H1 (cell line): ENCODE measurements at places on chromosomes 16 and 17. TPM values are rescaled to one million over a fixed set of nuclear protein-coding genes. Genes with fewer than 3 reads are reported as not detected.
A peak's percentile ranks its signal among the peaks of the same experiment; 100 is the strongest.

Gene BIRC5
- 106 and 108 TPM in 2 replicates for total RNA-seq

Gene SEZ6
- 6.9 and 7.8 TPM in 2 replicates for total RNA-seq

DNA sequence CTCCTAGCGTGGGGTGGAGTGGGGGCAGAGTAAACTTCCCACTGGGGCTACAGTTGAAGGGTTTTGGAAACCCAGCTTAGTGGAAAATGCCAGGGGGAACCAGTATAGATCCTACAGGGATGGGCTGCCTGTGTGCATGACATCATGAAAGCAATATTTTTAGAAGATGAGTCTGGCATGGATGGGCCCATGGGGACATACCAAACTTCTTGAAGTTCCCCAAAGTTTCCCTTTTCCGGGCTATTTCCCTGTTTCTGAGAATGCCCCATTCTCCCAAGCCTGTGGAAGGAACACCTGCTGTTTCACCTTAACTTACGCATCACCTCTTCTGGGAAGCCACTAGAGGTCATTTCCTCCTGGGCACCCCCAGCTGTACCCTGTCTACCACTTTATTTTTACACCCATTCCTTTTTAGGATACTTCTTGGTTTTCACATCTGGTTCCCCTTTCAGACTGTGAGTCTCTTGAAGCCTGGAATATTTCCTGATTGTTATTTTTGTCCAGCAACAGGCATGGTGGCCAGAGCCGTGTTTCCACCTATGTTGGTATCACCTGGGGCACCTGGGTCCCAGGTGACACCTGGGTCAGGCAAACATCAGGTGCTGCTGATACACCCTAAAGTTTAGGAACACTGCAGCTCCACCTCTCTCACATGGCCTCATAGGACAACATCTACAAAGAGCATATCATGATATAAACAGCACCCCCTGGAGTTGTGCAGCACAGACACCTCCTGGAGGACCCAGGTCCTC is 9.8 kb downstream of the SOCS3 start:
- DNase-seq = no peak

- no peak for DNase-seq
Measured at GRCh38 chr16:80063031-80063712, 462.6 kb upstream of the MAF start.

GRCh38 chr16:2458887-2459646 is 842 bp upstream of the TEDC2 start:
- DNase-seq = no peak

DNA sequence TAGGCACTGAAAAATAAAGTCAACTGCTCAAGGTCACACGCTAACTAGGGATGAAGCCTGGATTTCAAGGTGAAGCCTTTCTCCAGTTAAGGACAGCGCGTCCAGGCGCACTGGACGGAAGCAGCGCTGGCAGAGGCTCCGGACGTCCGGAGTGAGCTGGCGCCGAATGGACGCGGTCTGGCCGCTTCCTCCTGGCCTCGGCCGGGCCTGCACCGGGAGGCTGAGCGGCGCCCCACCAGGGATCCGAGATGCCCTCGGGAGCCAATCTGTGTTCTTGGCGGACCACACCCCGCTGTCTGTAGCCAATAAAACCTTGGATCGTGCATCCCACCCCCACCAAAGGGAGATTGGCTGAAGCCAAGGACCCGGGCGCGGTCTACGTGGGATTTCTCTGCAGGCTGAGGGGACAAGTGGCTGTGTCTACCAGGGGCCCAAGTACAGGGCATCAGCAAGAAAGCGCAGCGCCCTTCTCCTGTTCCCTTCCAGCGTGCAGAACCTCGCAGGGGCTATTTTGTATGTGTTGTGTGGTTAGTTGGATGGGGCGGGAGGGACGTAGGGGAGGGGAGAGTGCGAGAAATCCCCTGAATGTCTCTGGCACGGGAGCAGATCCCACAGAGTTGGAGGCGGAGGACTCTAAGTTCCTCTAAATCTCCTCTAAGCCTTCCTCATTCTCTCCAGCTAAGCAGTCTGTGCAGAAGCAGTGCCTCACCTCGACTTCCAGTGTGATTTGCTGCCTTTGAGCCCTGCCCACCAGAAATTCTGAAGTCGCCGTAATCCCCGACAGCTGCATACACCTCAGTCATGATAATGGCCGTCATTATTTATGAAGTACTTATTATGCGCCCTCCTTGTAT is 2.5 kb upstream of the AKAP10 start:
- DNase-seq = no peak

GRCh38 chr16:54216268-54216667 is 70.3 kb downstream of the IRX3 start:
- DNase-seq = no peak

DNA sequence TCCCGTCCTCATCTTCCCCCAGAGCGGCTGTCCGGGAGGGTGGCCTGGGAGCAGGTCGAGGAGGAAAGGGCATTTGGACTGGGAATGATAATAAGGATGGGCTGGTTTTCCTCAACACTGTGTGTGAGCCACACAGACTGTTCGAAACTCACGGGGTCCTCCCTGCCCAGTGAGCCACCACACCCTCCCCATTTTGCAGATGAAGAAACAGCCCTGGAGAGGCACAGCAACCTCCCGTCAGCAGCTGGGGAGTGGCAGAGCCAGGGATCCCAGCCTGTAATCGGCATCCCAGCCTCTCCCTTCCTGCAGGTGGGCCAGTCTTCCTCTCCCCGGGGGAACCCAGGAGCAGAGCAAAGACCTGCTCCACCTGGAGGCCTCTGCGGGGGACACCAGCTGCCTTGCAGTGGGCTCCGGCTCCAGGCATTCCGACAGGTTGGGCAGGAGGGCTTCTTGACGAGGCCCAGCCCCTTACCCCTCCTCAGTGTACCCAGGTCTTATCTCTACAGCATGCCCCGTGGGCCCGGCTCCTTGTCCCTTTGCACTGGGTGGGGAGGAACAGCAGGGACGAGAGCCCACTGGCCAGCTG is 23.8 kb downstream of the ENGASE start:
- DNase-seq = no peak

Gene CDYL2
- 5.3 and 6.0 TPM in 2 replicates for total RNA-seq

Gene NACA2
- total RNA-seq = not detected in 2 replicates

GRCh38 chr17:77952368-77952767 is 6.1 kb upstream of the TNRC6C start:
- no peak for DNase-seq

Gene LIG3
- 89.3 and 95.1 TPM in 2 replicates for total RNA-seq

DNA sequence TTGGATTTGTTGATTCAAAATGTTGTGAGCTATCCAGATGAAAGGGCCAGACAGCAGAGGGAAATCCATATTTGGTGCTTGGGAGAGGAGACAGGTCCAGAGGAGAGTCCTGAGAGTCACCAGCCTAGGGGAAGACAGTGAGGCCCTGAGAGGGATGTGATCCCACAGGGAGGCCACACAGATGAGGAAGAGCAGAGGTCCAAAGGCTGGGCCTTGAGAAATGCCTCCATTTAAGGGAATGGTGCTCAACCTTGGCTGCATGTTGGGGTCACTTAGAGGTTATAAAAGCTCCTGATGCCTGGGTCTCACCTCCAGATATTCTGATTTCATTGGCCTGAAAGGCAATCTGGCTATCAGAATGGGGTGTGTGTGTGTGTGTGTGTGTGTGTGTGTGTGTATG is 194.9 kb downstream of the UTP18 start:
- DNase-seq = no peak

GRCh38 chr17:68847711-68848110 is 107.5 kb downstream of the ABCA8 start:
- no peak for DNase-seq

- DNase-seq = peak; percentile 16
Measured at GRCh38 chr17:8806926-8807550, 7.9 kb upstream of the MFSD6L start.

DNA sequence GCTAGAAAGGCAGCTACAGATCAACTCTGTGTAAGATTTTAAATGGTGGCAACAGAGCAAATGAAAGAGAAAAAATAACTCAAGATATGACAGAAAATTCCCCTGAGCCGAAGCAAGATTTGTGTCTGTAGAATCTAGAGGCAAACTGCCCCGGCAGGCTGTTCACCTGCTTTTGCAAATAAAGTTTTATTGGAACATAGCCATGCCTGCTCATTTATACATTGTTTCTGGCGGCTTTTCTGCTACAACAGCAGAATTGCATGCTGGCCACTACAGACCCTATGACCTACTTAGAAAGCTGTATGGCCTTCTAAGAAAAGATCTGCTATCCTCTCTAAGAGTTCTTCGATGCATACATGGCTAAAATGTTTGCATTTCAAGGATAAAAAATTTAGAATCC is 119.5 kb downstream of the SALL1 start:
- no peak for DNase-seq

Gene DPEP3
- total RNA-seq = 9.9 and 10.6 TPM in 2 replicates

Gene DHRS7C
- not detected in 2 replicates for total RNA-seq

GRCh38 chr16:50614955-50615724 is 66.0 kb downstream of the SNX20 start:
- no peak for DNase-seq

DNA sequence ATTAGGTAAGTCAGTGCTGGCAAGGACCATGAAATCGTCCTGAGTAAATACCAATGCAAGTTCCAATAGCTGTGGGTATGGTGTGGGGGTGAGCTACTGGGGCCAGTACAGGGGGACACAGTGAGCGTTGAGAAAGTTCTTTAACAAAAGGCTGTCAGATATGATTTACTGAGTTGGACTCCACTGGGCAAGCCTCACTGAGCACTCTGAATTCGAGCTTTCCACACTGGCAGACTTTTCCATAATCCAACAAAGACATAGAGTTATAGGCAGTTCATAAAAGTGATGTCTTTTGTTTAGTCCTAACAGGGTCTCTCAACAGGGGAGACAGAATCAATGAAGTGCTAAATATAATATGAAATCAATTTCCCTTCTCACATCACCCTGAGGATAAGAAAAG is 489.0 kb downstream of the KCNJ2 start:
- no peak for DNase-seq

Gene KCNH4
- total RNA-seq = 0.47 and 0.59 TPM in 2 replicates

- DNase-seq = no peak
Measured at GRCh38 chr16:50099957-50100648, 34.3 kb downstream of the HEATR3 start.

- no peak for DNase-seq
Measured at GRCh38 chr16:1282324-1282973, 26.6 kb downstream of the TPSD1 start.

GRCh38 chr17:44905006-44906000 is 6.1 kb upstream of the EFTUD2 start:
- no peak for DNase-seq

Gene CYGB
- total RNA-seq = 3.7 and 4.0 TPM in 2 replicates

GRCh38 chr17:16870253-16871245 is 101.4 kb downstream of the TNFRSF13B start:
- DNase-seq = no peak

Gene KREMEN2
- 6.6 and 7.8 TPM in 2 replicates for total RNA-seq

Gene VTN
- not detected in 2 replicates for total RNA-seq

GRCh38 chr17:17710728-17711541 is 29.7 kb downstream of the RAI1 start:
- peak; percentile 74 for DNase-seq

DNA sequence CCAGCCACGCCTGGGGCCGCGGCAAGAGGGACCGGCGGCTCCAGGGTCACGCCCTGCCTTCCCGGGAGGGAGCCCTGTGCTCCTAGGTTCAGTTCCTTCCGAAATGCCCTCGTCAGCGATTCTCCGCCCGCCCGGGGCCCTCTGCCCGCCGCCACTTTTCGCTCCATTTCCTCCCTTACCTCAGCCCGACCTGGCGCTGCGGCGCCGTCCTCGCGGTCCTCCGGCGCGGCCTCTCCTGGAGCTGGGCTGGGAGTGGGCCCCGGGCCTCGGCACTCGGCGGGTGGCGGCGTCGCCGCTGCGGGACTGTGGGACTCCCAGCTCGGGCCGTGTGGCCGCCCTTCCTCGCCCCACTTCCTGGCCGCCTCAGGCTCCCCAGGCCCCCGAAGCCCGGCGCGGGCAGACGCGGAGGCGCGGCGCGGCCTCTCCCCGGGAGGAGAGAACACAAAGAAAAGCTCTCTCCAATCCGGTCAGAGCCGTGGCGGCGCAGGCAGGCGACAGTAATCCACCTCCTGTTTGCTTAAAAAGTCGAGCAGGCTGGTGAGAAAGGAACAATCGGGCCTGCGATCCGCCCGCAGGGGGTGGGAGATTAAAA is 1.6 kb downstream of the BAHCC1 start:
- DNase-seq = peak; percentile 85

Gene ZNF19
- total RNA-seq = 3.5 TPM in 2 replicates

DNA sequence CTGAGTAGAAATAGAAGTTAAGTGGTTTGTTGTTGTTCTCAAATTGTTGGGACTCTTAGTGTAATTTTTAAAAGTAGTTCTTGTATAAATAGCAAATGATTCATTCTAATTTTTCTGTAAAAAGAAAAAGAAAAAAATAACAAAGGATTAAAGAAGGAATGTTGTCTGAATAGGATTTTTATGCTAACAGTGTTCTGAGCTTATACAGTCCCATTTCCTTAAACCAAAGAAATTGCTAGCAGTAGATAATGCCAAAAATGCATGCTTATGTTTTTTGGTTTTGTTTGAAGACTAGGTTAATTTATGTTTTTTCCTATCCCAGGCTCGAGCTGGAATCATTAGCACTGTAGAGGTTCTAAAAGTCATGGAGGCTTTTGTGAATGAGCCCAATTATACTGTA is 44.7 kb upstream of the KPNB1 start:
- DNase-seq = no peak

DNA sequence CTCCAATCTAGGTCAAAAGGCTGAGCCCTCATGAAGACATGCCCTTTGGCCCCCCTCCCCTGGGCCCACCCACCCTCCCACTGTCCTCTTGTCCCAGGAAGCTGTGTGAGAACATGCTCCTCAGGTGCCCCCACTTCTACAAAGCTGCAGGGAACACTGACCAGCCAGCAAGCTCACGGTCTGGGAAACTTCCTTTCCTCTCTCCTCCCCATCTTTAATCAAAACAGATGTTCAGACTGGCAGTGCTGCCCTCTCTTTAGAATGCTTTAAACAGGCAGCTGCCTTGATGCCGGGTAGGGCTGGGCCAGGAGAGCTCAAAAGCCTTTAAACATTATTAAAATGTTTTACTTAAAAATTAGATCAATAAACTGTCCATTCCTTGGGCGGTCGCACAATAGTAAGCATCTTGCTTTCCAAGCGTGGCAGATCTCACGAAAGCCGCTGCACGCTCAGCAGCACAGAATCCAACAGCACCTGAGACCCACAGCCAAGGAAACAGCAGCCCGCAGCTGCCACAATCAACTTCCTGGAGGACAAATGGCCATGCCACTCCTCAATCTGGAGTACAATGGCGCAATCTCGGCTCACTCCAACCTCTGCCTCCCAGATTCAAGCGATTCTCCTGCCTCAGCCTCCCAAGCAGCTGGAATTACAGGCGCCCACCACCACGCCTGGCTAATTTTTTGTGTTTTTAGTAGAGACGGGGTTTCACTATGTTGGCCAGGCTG is 399.2 kb downstream of the SLC39A11 start:
- DNase-seq = no peak

- DNase-seq = no peak
Measured at GRCh38 chr17:41434005-41434404, 6.8 kb downstream of the KRT38 start.

DNA sequence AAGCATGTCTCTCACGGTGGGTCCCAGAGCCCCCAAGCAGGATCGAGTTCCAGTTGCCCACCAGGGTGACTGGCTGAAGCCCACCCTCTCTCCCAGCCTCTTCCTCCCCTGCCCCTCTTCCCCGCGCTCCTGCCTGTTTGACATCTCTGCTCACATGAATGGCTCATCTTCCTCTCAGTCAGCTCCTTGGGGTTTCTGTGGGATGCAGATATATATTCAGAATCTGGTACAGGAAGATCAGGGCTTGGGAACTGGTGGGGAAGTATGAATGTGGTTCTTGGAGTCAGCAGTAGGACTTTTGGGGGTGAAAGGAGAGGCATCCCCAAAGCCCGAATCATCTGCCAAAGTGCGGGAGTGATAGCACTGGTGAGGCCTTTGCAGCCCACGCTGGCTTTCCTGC is 158.9 kb upstream of the CIBAR2 start:
- DNase-seq = no peak

Gene TBC1D3B
- 3.9 and 6.2 TPM in 2 replicates for total RNA-seq
